NCI-H1930 (cell line): ENCODE measurements at places on chromosomes 7 and 10.

- no peak for DNase-seq
These were observed 148.2 kb upstream of the GPR22 start for GRCh38 chr7:107321611-107322010.

GRCh38 chr7:135178364-135178763, 7.9 kb upstream of the CYREN start:
- no peak for DNase-seq

GRCh38 chr7:134279898-134280297, 36.8 kb downstream of the SLC35B4 start:
- DNase-seq, result no peak

- no peak for DNase-seq
These were observed 95.5 kb upstream of the GTF2I start for GRCh38 chr7:74561898-74562613.

- no peak for DNase-seq
These were observed 146.2 kb downstream of the ARHGAP22 start for GRCh38 chr10:48458662-48459048.

DNA sequence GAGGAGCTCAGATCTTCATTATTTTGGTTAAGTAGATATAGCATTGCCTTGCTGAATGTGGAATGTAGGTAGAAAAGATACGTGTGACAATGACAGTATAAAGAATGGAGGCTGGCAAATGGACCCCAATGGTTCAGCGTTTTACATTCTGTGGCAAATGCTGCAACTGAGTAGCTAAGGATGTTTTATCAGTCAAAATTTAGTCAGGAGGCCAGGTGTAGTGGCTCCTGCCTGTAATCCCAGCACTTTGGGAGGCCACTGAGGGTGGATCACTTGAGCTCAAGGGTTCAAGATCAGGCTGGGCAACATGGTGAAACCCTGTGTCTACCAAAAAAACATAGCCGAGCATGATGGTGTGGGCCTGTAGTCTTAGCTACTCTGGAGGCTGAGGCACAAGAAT, 120.5 kb upstream of the GHITM start:
- no peak for DNase-seq
